ENCODE measurements at places on chromosomes 4 and X.

- peak; percentile 56 for DNase-seq
These were observed 758 bp downstream of the SCFD2 start for GRCh38 chr4:53365121-53365485.

GRCh38 chrX:132488180-132488705, 595 bp downstream of the MBNL3 start:
- DNase-seq = peak; percentile 67

GRCh38 chr4:6779667-6780565, 2.6 kb upstream of the KIAA0232 start:
- DNase-seq = peak; percentile 41

DNA sequence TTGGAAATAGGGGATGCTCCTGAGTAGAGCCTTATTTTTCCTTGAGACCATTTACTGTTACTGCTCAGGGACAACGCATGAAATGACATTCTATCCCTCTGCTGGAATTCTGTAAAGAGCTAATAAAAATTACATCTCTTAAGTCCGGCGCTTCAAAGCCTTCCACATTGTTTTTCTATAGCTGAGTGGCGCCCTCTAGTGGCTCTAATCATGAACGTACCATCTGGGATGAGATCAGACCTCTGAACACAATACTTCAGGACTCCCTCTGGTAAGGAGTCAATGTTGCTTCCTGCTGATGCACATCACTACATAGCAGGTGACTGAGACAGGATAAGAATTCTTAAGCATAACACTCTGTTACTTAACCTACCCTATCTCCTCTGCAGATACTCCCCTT, 6.0 kb downstream of the HMGN5 start:
- DNase-seq = peak; percentile 80

GRCh38 chrX:108270739-108271396, 167.4 kb downstream of the COL4A6 start:
- DNase-seq = no peak

GRCh38 chr4:113574636-113575103, 186.9 kb downstream of the CAMK2D start:
- DNase-seq = no peak

DNA sequence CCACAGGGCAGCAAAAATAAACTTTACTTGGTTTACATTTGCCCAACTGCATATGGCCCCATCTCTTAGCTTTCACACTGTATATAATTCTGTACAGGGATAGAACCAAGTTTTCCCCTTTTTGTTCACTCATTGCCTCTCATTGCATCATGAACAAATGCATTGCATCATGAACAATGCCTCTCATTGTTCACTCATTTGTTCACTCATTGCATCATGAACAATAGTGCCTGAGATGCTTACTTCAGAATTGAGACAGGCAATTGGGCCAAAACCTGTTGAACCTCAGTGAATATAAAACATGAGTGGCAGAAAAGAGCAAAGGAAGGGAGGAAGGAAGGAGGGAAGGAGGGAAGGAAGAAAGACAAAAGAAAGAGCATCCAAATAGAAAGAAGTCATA, 98.2 kb downstream of the SOWAHB start:
- no peak for DNase-seq

GRCh38 chrX:17033225-17033624, 86.8 kb downstream of the REPS2 start:
- DNase-seq = no peak

DNA sequence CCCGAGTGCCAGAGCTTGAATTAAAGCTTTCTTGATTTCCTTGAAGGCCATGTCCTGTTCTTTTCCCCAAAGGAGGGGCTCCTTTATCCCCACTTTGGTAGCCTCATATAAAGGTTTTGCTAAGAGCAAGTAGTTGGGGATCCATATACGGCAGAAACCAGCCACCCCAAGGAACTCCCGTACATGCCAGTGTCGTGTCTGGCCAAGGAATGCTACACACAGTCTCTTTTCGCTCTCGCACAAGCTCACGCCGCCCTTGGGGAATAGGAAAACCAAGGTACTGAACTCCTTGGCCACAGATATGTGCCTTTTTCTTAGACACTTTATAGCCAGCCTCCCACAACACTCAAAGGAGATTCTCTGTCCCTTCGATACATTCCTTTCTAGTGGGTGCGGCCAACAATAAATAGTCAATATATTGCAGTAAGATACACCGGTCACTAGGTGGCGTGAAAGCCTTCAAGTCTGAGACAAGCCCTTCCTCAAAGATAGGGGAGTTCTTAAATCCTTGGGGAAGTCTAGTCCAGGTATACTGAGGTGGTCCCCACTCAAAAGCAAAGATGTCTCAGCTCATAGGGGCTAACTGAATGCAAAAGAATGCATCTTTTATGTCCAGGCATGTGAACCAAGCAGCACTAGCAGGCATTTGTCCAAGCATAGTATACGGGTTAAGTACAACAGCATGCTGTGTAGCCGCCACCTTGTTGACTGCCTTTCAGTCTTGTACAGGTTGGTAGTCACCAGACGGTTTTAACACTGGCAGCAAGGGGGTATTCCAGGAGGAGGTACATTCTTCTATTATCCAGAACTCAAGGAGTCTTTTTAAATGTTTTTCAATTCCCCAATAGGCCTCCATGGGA, 57.8 kb upstream of the XAGE1B start:
- DNase-seq = peak; percentile 58

GRCh38 chr4:159013692-159014091, 89.2 kb upstream of the RAPGEF2 start:
- no peak for DNase-seq

DNA sequence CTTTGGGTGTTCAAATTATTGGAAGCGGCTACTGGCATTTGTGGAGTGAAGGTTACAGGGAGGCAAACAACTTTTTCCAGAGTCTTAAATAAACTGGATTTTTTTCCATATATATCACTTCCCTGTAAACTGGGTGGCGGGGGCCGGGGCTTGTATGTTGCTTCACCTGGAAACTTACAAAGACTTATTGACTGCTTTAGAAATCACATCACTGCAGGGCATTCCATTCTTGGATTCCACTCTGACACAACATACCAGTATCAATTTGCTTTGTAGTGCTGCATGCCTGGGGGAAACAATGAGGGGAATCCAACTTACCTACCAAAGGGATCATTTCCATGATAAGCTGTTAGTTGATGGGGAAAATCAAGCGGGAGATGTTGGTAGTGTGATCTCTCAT, 21.7 kb upstream of the FAM156A start:
- DNase-seq = no peak

Data from erythroblast (primary cell).